Fibroblast of skin of left quadriceps (primary cell): ENCODE measurements at places on chromosomes 7 and 10.

DNA sequence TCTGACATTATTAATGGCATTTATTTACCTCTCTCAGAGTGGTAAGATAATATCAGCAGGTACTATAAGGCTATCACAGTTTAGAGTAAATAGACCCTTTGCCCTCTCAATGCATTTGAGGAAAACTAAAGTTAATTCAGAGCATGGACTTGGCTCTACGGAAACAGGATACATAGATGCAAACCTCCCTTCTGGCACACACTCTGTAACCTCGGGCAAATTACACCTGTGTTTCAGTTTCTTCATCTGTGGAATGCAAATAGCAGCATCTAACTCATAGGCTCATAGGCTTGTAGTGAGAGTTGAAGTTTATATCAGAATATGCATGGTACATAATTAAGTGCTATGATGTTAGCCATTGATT is 5.6 kb downstream of the RAPGEF5 start:
- no peak for DNase-seq

- DNase-seq, result peak; percentile 41
Measured at GRCh38 chr7:71733107-71733870, 601.3 kb downstream of the GALNT17 start.

DNA sequence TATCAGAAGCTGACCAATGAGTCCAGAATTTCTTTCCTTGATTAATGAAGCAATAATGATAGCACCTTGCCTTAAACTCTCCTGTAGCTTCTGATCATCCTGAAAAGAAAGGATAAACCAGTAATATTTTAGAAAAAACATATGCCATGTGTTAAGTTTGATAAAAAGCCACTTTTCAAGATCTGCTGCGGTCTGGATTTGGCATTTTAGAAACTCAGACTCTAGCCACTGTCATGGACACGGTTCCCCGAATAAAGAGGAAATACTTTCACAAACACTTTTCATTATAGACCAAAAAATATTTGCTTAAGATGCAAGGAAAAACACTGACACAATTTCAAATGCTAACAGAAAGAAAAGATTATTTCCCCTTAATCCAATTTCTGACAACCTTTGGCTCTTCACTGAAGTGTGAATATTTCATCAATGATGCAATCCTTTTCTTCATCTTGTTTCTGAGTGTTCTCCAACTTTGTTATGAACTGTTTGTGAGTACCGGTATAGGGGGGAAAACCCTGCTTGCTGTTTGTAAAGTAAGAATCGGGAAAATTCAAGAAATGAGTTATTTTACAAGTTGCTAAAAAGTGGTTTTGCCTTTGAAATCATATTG is 329.5 kb downstream of the CRPPA start:
- no peak for DNase-seq

DNA sequence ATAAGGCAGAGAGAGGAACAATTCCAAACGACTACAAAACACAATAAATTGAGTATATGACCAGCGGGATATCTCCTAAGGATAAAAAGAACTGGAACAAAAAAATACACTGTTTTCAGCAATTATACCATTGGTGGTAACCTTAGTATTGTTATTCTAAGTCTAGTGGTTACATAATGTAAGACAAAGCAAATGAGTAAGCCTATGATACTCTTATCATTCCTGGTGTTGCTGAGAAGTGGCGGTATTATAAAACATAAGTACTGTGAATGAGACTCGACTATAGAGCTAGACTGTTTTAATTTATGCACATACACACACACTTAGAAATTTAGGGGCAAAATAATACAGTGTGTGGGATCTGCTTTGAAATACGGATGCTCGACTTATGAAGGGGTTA is 107.7 kb downstream of the NRBF2 start:
- no peak for DNase-seq

- no peak for DNase-seq
Measured at GRCh38 chr10:6780008-6780677, 200.1 kb upstream of the PRKCQ start.

GRCh38 chr7:42671627-42672026 is 240.2 kb downstream of the C7orf25 start:
- peak; percentile 75 for DNase-seq

GRCh38 chr10:49610114-49610457 is at the start of gene SLC18A3:
Gene SLC18A3 (plus strand): TSS chr10:49610310. CDS start chr10:49610741, 431 bp downstream.
- no peak for DNase-seq

DNA sequence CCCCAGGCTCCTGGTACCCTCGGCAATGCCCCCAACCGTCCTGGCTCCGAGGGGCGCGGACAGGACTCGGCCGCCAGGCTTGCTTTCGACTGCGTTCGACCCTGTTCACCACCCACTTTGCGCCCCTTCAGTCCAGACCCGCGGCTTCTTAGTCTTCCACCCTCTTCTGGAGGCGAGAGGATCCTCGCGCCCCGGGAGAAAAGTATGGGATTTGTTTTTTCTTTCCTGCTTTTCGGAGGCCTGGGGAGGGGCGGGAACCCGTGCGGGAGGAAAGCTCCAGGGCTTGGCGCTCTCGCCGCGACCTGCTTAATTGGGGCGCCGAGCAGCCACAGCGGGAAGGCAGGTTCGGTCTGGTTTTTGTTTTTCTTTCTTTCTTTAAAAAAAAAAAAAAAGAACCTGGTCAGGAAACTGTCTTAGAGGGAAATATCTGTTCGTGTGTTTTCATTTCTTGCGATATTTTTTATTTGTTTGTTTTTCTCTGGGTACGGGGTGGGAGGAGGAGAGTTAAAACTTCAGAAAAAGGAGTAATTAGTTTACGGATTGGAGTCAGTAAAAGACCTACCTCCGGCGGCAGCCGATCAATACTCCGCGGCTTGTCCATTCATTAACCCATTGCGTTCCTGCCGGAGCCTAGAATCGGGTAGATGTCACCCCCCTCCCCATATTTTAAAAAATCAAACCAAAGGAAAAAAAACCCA is 1.6 kb downstream of the EMX2 start:
- DNase-seq, result no peak

DNA sequence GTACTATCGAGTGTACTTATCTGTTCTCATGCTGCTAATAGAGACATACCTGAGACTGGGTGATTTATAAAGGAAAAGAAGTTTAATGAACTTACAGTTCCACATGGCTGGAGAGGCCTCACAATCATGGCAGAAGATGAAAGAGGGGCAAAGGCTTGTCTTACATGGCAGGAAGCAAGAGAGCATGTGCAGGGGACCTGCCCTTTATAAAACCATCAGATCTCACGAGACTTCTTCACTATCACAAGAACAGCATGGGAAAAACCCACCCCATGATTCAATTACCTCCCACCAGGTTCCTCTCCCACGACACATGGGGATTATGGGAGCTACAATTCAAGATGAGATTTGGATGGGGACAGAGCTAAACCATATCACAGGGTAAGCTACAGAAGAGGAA is 4.5 kb downstream of the NDUFA5 start:
- DNase-seq, result no peak

DNA sequence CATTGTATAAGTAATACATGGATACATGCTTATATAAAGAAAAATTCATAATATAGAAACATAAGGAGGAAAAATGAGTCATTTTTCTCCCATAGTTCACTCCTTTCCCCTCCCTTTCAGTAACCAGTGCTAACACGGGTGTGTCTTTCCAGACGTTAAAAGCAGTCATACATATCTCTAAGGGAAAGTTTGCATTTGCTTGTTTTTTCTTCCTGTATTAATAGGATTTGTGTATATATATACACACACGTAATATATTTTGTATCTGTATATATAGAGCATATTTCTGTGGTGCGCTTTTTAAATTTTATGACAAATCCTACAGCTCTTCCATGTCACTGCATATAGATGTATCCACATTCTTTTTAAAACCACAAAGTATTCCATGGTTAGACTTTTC is 78.8 kb downstream of the RALA start:
- DNase-seq, result peak; percentile 42

DNA sequence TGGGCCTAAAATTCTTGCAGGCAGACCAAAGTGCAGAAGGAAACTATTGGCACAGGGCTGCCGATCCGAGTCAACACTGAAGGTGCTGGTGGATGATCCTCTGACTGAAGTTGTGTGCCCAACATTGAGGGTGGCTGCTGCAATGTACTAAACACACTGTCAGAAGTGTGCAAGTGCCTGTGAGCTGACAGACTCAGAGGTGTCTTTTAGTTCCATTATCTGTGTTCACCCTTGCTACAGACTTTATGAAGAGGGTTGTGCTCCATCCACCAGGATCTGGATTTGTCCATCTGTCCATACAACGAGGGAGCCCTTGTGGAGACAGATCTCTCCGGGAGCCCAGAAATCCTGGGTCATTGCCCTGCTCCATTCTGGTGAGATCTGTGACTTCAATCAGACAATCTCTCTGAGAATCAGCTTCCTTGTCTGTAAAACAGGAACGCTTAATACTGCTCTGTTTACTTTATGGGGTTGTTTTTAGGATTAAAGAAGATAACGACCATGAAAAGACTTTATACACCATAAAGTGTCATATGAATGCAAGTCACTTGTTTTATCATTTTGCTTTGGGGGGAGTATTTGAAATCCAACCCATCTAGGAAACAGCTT is 9.5 kb upstream of the TRPV6 start:
- DNase-seq, result no peak

DNA sequence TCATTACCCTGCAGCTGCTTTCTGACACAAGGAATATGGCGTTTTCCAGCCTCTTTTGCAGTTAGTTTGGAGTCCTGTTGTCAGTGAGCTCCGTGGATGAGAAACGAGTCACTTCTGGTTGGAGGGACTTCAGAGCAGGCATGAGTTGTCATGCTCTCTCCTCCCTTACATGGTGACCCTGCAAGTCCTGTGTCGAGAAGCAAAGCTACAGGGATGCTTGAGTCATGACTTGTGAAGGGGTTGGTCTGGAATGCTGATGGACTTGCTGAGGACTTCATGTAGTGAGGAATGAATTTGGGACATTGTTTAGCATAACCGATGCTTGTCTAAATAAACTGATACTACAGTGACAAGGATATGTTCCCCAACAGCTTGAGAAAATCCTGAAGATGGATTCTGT is 108.8 kb downstream of the ADCYAP1R1 start:
- DNase-seq, result no peak

GRCh38 chr7:14685167-14685566 is 217.4 kb downstream of the DGKB start:
- DNase-seq, result no peak

- no peak for DNase-seq
Measured at GRCh38 chr10:71214641-71215559, 2.5 kb downstream of the UNC5B start.

DNA sequence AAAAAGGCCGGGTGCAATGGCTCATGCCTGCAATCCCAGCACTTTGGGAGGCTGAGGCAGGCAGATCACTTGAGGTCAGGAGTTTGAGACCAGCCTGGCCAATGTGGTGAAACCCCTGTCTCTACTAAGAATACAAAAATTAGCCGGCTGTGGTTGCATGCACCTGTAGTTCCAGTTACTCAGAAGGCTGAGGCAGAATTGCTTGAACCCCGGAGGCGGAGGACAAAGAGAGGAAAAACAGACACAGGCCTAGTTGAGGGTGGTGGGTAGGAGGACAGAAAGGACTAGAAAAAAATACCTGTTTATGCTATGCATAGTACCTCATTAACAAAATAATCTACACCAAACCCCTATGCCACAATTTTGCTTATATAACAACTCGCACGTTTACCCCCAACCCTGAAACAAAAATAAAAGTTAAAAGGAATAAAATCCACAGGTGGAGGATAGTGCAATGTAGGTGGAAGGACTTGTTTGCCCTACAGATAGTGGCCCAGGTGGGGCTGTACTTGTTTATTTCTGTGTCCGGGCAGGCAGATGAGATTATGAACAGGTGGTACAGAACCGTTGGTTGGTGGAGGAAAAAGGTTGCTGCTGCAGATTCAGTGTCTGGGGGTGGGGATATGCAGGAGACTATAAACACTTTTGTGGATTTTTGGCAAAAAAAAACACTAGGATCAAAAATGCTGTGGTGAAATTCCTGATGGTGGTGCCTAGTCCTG is 5.1 kb downstream of the ZNF680 start:
- DNase-seq, result no peak
